ENCODE measurements at places on chromosomes 16 and 17.

- no peak for DNase-seq
These were observed 73.5 kb downstream of the HS3ST2 start for GRCh38 chr16:22887445-22887844.

DNA sequence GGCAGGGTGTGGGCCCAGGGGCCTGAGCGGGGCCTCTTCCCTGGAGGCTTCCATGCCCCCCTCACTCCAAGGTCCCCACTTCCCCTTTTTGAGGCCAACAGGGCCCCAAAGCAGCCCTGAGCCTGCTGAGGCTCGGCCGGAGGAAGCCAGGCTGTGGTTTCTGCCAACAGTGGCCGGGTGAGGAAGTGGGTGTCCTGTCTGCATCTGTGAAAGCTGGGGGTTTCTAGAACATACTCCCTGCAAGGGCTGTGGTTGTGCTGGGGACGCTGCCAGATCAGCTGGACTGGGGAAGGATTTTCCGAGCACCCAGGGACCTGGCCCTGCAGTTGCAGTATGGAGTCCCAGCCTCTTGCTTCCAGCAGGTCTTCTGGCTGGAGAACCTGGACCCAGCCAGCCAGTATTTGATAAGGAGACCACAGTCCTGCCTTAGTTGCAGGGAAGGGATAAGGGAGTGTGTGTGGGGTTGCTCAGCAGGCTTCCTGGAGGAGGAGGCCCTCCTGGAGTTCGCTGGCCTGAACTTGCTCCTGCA is 15.7 kb downstream of the ADCY7 start:
- peak; percentile 46 for DNase-seq

- no peak for DNase-seq
These were observed 14.7 kb downstream of the KCTD19 start for GRCh38 chr16:67311607-67312488.

GRCh38 chr17:82388922-82389283 is 17.3 kb downstream of the UTS2R start:
- DNase-seq, result no peak

- DNase-seq, result no peak
These were observed 17.7 kb upstream of the GFOD2 start for GRCh38 chr16:67736858-67737257.

GRCh38 chr16:29990883-29991570 is 4.4 kb downstream of the HIRIP3 start:
- no peak for DNase-seq

DNA sequence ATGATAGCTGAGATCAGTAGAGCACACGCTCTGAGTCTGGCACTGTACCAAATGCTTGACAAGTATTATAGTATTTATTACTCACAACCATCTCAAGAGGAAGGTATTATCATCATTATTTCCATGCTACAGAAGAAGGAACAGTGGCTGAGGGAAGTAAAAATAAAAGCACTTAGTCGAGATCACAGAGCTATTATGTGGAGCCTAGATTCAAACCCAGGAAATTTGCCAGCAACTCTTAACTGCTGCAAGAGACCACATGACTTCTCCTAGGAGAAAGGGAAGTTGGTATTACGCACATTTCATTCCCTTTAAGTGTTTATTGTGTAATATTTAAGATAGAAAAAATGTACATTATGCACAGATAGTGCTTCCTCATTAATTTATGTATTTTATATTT is 1.0 kb upstream of the RHOT1 start:
- no peak for DNase-seq

GRCh38 chr17:44830359-44831288 is 537 bp upstream of the GJC1 start:
- DNase-seq, result no peak

DNA sequence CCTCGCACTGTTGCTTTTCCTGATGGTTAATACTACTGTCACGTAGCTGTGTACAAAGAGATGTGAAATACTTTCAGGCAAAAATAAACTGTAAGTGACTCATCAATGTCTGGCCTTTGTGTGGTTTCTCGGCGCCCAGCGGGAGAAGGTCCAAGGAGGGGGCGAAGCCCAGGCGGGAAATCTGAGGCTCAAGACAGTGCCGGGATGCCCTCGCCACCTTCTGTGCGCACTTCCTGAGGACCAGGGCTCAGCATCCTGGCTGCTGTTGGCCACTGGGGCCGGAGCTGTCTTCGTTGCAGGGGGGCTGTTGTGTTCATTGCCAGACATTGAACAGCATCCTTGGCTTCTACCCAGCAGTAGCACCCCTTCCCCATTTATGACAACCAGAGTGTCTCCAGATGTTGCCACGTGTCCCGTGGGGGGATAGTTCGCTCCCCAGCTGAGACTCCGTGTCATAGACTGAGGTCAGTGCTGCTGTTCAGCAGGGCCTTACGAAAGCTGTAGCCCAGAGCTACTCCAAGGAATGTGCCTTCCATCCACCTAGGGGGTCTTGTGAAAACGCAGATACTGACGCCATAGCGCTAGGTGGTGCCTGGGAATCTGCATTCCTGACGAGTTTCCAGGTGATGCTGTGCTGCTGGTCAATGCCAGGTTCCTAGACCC is 67.3 kb upstream of the PLCG2 start:
- no peak for DNase-seq

GRCh38 chr17:77723071-77723908 is 235.2 kb upstream of the TNRC6C start:
- no peak for DNase-seq

- no peak for DNase-seq
These were observed at the start of gene ABCA8 for GRCh38 chr17:68955181-68955841. TSS of gene ABCA8 (minus strand) at chr17:68955392. CDS start at chr17:68942034, 13,358 bp downstream.

DNA sequence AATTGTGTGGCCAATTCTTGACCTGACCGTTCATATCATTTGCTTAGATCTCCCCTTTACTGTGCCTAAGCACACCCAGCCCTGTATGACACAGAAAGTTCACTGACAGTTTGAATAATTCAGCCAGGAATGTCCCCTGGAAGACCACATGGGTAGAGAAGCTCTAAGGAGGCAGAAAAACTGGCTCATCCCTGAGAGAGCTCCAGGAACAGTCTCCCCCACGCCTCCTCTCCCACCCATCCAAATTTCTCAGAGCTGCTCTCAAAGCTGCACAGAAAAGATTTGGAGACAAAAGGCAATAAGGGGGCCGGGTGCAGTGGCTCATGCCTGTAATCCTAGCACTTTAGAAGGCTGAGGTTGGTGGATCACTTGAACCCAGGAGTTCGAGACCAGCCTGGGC is 11.2 kb downstream of the PRAC1 start:
- no peak for DNase-seq

DNA sequence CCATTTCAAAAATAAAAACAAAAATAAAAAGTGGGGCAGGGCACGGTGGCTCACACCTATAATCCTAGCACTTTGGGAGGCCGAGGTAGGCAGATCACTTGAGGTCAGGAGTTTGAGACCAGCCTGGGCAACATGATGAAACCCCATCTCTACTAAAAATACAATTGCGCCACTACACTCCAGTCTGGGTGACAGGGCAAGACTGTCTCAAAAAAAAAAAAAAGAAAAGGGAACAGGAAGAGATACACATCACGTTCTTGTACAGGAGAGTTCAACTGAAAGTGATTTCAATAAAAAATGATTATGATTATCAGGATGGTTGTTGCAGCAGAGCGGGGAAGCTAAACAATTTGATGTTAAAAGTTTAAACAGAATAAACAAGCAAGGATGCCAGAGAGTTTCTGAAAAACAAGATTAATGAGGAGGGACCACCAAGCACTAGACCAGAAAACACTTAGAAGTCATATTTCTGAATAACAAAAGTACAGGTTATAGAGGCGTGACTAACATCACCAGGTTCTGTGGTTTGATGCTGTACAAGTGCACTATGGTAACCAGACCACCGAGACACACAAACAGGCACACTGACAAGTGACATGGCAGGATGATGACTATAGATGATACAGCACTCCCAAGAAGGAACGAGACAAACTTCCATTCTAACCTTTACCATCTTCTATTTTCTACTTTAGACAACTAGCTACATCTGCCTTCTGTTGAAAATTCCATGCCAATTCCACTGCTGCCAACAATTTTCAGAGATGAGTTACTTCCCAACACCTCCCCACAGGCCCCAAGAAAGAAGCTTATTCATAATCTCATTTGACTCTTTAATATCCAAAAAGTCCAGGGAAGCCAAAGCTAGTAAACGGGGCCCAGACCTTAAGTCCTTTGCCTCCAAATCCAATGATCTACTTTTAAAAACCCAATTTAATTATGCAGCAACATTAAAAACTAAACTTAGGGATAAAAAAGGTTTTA is 11.8 kb downstream of the DNAJA2 start:
- no peak for DNase-seq

- DNase-seq, result no peak
These were observed 201.7 kb upstream of the NLRP1 start for GRCh38 chr17:5785867-5786509.

DNA sequence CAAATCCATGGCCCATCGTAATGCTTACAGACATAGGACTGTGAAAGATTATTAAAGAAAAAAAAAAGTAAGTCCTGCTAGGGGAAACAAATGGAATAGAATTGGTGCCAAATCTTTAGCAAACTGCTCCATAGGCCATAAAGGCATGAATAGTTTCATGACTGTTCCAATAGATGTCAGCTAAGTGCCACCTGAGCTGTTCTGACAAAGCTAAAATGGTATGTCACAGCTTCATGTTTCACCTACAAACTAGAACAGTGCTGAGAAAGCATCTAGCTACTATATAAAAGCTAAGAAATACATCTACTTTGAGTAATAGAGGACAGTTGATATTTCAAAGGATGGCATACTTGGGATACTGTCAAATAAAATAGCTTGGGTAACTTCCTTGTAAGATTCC is 771.6 kb upstream of the CA10 start:
- no peak for DNase-seq

DNA sequence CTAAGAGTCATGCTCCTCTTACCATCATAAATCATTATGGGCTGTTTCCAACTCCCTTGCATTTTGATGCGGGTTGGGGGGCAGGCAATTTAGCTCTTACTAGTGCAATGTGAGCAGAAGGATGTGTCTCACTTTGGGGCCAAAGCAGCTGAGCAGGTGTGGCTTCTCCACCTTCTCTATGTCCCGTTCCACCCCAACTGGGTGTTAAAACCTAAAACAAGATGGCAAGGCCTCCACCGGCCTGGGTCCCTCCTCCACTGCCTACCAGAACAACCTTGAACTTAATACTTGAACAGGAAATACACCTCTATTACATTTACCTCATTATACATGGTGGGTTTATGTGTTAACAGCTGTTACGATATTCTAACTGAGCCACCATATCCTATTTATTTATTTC is 52.8 kb downstream of the TOX3 start:
- DNase-seq, result no peak

- no peak for DNase-seq
These were observed 6.3 kb downstream of the TNS4 start for GRCh38 chr17:40495140-40495539.

- DNase-seq, result no peak
These were observed 184.9 kb downstream of the MSI2 start for GRCh38 chr17:57441270-57441600.

DNA sequence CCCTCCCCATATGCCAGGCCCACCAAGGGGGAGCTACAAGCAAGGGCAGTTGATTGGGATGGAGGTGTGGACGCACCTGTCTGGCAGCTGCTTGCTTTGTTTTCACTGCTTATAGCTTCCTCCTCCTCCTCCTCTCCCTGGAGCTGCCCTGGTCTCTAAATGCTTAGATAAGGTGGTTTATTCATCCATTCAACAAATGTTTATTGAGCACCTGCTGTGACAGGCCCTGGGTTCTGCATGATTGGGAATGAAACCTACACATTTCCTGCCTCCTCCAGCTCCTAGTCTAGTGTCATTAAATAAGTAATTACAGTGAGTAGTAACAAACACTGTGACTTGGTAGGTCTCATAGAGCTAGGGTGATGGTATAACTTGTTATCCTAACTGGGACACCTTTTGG is 17.4 kb upstream of the MAP3K14 start:
- DNase-seq, result no peak

DNA sequence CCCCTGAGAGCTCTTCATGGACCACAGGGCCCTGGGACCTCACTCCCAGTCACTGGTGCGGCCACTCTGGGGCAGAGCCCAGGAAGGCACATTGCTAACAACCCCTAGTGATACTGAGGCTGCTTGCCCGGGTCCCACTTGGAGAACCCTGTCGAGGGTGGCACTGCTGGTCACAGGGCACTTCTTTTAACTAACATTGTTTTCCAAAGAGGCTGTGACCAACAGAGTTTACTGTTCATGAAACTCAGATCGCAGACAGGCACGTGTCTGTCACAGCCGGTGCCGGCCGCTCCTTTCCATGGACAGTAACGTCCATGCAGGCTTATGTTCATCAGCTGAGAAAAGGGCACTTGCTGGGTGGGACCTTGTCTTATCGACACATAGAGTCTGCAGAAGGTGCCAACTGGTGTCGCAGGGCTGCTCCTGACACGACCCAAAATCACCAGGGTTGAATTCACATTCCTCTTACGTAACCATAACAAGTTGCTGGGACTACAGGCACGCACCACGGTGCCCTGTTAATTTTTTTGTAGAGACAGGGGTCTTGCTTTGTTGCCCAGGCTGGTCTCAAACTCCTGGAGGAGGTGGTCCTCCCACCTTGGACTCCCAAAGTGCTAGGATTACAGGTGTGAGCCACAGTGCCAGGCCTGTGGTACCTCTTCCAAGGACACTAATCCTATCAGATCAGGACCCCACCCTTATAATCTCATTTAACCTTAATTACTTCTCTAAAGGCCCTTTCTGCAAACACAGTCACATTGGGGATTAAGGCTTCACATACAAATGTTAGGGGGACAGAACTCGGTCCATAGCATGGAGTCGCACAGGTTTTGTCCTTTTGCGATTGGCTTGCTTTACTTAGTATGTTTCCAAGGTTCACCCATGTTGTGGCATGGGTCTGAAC is 1.2 kb upstream of the ZC3H18 start:
- no peak for DNase-seq

DNA sequence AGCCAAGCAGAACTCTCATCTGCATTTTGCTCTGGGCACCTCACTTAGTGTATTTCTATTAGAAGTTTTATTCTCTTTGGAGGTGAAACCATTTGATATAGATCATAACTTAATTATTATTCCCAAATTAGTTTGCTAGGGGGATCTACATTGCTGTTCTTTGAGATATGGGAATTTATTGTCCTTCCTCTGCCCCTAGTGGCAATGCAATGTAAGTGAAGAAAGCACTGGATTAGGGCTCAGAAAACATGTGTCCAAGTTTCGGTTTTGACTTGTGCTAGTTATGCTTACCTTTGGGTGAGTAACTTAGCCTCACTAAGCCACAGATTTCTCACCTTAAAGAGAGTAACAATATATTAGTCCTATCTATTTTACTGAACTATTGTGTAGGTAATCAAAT is 2.9 kb downstream of the KRT39 start:
- no peak for DNase-seq

DNA sequence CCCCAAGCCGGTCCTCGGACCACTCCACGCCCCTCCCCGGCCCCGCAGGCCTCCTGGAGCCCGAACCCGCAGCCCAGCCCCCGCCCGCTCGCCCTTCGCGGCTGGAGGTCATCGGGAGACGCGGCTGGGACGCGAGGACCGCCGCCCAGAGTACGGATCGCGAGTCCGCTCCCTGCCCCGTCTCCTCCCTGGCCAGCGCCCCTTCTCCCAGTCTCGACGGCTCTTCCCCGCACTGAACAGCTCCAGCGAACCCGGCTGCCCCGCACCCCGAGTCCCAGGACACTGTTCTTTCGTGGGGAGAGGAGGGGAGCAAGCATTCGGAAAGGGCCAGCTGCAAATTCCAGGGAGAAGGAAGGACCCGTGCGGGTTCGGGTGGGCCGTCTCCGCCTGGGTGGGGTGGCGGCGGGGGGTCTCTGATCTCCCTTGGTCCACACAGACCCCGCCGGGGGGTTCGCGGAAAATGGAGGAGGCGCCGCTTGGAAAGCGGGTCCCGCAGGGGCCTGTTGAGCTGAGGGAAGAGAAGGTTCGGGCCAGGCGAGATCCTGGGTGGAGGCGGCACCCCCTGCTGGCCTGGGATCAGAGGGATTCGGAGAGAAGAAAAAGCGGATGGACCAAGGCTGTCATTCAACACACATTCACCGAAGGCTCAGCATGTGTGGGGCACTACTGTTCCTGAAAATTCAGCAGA is 632 bp upstream of the RTN4RL1 start:
- DNase-seq, result no peak

Measured in esophagus squamous epithelium (tissue), 5 donors.